ENCODE measurements at places on chromosomes 7 and 10.
A peak's percentile ranks its signal among the peaks of the same experiment; 100 is the strongest.

GRCh38 chr10:88066876-88067275 lies 203.5 kb downstream of the PTEN start:
- no peak for DNase-seq

DNA sequence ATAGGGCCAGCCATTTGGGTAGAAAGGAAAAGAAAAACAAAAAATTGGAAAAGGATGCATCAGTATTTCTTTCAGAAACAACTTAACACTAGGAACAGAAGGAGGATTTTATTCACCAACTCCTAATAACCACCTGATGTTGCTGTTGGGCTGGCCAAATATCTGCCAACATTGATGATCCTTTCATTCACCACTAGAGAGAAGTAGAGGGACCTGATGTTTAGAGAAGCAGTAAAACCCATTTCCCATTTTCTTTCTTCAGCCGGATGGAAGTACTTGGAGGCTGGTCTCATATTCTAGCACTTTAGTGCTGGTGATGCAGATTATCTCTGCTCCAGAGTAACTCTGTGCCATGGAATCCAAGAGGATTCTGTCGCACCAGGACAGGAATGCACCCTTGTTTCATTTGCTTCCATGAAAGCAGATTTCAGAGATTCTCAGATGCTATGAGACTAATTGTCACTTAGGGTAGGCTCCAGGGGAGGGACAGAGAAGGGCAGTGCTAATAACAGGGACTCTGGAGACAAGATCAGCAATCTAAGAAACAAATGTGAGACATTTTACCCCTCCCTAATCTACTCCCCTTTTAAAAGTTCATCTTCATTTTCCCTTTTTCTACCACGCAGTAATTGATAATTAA lies 3.1 kb downstream of the KLLN start:
- DNase-seq: no peak

- DNase-seq: no peak
These were observed 89.1 kb downstream of the CDK6 start for GRCh38 chr7:92747041-92747835.

GRCh38 chr7:31922848-31923247 lies 147.4 kb downstream of the PDE1C start:
- DNase-seq: no peak

DNA sequence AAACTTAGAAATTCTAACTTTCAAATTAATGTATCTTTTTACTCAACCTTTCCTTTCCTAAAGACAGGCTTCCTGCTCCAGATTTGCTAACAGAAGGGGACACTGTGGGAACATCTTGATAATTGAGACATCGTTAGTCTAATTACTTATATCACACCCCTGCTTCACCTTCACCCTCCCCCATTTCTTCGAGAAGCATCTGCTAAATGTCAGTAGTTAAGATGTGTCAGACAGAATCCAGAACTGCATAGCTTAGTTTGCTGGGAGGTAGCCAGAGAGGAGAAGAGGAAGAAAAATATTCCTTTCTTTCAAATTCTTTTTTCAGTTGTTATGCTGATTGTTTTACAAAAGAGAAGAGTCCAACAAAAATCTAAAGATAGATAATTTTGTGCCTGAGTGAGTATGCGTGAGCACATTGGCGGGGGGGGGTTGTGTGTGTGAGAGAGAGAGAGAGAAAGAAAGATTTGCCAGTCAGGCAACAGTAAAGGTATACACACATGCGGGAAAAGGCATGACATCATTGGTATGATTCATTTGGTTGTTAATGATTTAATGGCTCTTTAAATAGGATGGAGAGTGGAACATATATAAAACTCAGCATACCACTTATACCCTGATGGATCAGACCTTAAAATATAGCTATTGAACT lies 192.4 kb downstream of the PTN start:
- no peak for DNase-seq

GRCh38 chr7:50303335-50304128 lies 984 bp upstream of the IKZF1 start:
- peak; percentile 93 for DNase-seq

GRCh38 chr10:123391275-123392028 lies 237.2 kb downstream of the BUB3 start:
- no peak for DNase-seq

- DNase-seq: no peak
These were observed 8.4 kb downstream of the ABCB1 start for GRCh38 chr7:87592300-87592699.

GRCh38 chr7:45033931-45034290 lies 33.9 kb downstream of the CCM2 start:
- no peak for DNase-seq

GRCh38 chr10:91983416-91983815 lies 59.8 kb downstream of the BTAF1 start:
- DNase-seq: no peak

DNA sequence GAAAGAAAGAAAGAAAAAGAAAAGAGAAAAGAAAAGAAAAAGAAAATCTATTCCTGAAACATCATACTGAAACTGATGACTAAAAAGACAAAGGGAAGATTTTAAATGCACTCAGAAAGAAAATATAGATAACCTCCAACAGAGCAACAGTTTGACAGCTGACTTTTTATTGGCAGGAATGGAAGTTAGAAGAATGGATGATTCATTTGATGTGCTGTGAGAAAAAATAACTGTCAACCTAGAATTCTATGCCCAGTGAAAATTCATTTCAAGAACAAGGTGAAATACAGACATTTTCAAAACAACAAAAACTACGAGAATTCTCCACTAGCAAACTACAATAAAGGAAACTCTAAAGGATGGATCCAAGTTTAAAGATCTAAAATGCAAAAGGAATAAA lies 50.5 kb upstream of the HSPA12A start:
- no peak for DNase-seq

DNA sequence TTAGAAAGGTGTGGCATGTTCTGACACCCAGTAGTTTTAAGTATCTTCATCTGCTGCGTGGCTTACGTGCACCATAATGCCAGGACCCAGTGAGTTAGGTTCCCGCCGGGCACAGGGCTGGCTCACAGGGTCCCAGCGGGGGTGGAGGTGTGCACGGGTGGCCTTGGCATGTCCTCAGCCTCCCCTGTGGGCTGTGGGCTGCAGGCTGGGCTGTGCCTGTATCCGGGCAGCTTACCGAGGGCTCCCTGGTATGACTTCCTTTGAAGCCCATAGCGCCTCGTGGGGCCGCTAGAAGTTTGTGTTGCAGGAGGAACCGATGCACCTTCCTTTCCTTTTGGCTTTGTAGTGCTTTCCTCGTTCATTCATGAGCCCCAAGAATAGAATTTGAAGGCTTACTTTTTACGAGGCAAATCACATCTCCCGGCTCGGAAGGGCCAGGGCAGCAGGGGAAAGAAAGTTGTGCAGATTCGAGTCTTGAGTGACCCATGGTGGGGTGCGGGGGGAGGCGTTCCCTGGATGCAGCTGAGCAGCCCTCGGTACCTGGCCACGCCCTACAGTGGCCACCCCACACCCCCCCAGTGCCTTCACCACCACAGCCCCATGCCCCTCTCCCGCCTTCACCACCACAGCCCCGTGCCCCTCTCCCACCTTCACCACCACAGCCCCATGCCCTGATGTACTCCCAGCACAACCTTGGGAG lies 113.2 kb downstream of the WDR37 start:
- peak; percentile 62 for DNase-seq

- no peak for DNase-seq
These were observed 59.0 kb downstream of the INSYN2A start for GRCh38 chr10:127137391-127137790.

- DNase-seq: no peak
These were observed 129.4 kb downstream of the ANK3 start for GRCh38 chr10:60260321-60260720.

GRCh38 chr7:17318146-17318545 lies 19.7 kb downstream of the AHR start:
- DNase-seq: no peak

DNA sequence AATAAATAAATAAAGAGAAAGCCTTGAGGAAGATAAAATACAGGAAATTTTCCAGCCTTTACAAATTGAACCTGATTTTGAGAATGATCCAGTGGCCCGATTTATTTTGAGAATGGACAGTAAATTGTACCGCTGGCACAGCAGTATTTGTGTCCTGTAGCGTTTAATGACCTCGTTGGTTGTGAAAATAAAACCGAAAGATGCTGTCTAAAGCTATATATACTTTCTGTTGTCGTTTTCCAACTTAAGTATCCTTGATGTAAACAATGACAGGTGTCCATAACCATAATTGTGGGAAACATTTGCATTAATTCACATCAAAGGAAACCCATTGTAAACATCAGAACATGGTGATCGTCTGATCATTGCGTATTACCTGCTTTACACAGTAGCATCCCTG lies 38.8 kb downstream of the TBXAS1 start:
- DNase-seq: no peak

- no peak for DNase-seq
These were observed 147.6 kb upstream of the CSTF2T start for GRCh38 chr10:51846856-51847506.

DNA sequence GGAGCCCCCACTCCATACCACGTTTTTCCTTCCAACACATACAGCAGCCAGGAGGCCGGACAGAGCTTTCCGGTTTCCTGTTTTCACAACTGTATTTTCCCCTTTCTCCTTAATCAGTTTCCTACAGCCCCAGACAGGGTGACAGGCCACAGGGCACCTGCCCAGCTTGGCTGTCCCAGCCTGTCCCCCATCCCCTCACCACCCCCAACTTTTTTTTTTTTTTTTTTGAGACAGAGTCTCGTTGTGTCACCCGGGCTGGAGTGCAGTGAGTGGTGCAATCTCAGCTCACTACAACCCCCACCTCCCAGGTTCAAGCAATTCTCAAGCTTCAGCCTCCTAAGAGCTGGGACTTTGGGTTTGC lies 10.3 kb upstream of the HSPB1 start:
- no peak for DNase-seq

DNA sequence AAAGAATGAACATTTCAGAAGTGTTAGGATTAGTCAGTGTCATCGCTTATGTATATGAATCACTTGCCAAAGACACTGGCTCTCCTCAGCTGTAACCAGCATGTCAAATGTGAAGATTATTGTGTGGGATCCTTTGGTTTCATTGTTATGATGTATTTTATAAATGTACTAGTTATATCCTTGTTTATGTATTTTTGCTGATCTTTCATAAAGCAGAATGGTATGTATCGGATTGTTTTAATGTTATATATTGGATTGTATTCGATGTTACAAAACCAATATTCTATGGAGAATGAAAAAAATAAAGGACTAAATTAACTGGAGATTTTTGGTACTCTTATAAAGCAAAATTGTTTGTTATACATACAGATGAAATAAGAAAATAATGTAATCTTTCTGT lies 49.2 kb downstream of the ACADSB start:
- DNase-seq: no peak

DNA sequence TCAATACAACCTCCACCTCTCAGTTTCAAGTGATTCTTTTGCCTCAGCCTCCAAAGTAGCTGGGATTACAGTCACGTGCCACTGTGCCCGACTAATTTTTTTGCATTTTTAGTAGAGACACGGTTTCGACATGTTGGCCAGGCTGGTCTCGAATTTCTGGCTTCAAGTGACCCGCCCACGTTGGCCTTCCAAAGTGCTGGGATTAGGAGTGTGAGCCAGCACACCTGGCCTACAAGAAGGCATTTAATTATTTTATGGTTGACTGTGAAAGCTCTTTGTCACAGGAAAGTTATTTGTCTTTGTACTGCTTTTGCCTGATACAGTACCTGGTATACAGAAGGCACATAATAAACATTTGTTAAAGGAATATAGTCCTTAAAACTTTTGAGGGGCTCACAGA lies 12.9 kb downstream of the MYOZ1 start:
- DNase-seq: no peak

- no peak for DNase-seq
These were observed 15.1 kb downstream of the ADAM12 start for GRCh38 chr10:126373147-126373546.

DNA sequence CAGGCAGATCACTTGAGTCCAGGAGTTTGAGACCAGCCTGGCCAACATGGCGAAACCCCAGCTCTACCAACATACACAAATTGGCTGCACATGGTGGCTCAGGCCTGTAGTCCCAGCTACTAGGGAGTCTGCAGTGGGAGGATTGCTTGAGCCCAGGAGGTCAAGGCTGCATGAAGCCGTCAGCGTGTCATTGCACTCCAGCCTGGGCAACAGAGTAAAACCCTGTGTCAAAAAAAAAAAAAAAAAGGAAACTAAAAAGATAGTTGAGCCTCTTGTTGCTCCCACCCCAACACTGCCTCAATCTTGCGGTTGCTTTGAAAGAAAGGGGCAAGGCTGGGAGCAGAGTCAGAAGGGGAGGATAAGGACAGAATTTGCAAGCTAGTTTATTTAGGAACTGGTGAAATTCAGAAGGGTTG lies 69.9 kb downstream of the SYPL1 start:
- DNase-seq: no peak

GRCh38 chr10:76481178-76481577 lies 1049.8 kb downstream of the LRMDA start:
- DNase-seq: no peak

DNA sequence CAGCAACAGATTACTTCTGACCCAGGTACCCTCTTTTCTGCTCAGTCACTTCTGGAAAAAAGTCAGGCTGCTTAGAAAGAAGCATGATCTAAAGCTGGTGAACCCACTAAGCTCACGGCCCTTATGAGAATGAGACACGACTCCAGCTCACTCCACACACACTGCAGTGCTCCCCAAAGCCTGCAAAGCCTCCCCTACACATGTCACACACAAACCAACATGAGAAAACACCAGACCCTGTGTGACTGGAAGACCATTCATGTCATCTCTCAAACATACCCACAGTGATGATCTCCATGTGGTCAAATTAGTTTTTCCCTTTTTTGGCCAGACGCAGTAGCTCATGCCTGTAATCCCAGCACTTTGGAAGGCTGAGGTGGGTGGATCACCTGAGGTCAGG lies 391 bp downstream of the ANKRD61 start:
- DNase-seq: no peak

GRCh38 chr10:122307669-122308416 lies 36.7 kb downstream of the BTBD16 start:
- DNase-seq: no peak

GRCh38 chr10:57628592-57629284 lies 639.0 kb downstream of the IPMK start:
- DNase-seq: no peak

DNA sequence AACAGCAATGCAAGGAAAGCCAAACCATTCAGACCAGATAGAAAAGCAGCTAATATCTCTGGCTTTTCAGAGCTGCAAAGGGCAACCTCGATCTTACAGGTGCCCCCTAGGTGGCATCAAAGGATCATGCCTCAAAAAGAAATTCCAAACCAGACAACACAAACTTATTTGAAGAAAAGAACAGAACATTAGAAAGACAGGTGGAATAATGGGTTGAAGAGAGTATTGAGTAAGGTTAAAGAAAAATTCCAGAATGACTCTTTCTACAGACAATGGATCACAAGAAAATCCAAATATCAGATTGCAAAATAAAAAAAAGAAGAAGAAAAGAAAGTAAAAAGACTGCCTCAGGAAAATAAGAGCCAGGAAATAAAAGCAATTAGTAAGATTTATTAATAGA lies 213.7 kb downstream of the ELMO1 start:
- no peak for DNase-seq

DNA sequence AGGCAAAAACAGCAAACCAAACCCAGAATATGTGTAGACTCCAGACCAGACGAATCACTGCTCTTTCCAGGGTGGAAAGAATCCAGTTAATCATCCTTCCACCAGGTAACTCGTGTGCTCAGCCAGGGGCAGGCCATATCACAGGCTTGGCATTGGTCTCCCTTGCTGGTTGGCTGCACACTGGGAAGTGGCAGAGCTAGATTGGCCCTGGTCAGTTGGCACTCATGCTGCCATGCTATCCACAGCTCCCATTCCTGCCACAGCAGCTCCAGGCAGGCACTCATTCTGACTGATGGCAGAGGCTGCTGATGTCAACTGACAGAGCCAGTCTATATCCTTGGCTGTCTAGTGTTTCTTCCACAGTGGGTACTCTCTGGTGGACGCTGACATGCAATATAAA lies 9.7 kb upstream of the GDF10 start:
- no peak for DNase-seq

- no peak for DNase-seq
These were observed 54.6 kb downstream of the SLIT1 start for GRCh38 chr10:97131181-97131628.

Data from spleen (tissue), 13 donors.